ENCODE measurements at places on chromosomes 12 and 14.

DNA sequence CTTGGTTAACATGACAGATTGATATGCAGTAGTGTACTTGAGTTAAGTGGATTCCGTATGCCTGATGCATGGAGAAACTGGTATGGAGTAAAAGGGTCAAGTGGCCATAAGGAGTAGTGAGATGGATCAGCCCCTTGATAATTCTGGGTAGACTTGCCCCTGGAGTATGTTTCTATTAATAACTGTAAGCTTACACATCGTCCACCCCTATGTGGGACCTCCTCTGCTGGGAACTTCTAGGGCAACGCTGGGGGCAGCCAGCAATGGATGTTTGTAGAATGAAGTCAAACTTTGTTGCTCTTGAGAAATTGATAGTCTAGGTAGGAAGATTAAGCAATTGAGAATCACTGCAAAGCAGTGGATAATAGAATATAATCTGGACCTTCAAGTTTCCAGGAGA, 3.5 kb downstream of the C12orf75 start:
- DNase-seq, result no peak

- no peak for DNase-seq
Measured at GRCh38 chr14:65170318-65170717, 68.0 kb upstream of the MAX start.

GRCh38 chr12:101616027-101616494, 21.3 kb downstream of the MYBPC1 start:
- no peak for DNase-seq

- no peak for DNase-seq
Measured at GRCh38 chr12:94282675-94283074, 134.3 kb downstream of the PLXNC1 start.

- DNase-seq, result no peak
Measured at GRCh38 chr12:98352218-98352811, 163.1 kb upstream of the TMPO start.

GRCh38 chr12:2332947-2333346, 280.2 kb downstream of the CACNA1C start:
- no peak for DNase-seq

GRCh38 chr12:727321-727720, 25.1 kb upstream of the WNK1 start:
- no peak for DNase-seq

GRCh38 chr14:51881636-51882035, 21.2 kb downstream of the GNG2 start:
- DNase-seq, result no peak

DNA sequence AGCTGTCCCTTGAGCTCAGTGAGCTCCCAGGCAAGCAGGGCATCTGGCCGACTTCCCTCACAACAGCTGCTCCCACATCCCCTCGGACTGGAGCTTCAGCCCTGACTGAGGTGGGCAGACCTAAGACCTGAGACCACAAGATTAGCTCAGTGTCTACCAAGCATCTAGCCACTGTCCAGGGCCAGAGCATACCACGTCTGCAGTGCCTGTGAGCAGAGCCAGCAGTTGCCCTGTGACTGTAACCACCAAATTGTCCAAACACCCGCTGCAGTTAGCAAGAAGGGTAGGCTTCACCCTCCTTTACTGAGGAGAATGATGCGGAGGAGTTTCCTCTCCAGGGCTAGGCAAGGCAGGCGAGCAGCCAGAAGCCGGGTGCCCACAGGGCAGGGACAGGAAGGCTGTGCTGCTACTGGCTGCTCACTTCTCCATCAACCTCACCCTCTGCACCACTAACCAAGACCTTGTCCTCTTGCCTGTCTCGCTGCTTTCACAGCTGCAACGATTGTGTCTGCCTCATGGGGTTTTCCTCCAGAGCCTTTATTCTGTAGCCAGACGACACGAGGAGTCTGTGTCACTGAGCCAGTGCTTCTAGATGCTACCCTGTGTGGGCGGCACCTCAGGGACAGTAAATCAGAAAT, 53.9 kb downstream of the ANAPC7 start:
- no peak for DNase-seq

GRCh38 chr12:49033611-49034285, 15.2 kb upstream of the PRKAG1 start:
- no peak for DNase-seq

DNA sequence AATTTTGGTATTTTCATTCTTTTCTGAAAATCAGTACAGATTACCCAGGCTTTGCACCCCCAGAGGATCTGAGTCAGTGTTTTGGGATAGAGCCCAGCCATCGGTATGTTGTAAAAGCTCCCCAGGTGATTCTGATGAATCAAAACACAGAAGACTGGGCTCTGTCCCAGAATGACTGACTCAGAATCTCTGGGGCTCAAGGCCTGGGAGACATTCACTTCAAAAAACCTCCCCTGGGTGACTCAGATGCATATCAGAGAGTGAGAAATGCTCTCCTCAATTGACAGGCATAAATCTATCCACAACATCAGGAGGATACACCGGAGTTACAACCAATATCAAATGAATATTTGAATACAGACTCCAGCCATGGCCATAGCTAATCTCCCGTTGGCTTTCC, 32.6 kb downstream of the SLC35F4 start:
- no peak for DNase-seq

Data from stimulated activated CD8-positive, alpha-beta memory T cell treated with anti-CD3 and anti-CD28 coated beads, Interleukin-15, amount 100 ng/mL, for 48 hours (primary cell).